ENCODE measurements at places on chromosomes 5 and 9.

DNA sequence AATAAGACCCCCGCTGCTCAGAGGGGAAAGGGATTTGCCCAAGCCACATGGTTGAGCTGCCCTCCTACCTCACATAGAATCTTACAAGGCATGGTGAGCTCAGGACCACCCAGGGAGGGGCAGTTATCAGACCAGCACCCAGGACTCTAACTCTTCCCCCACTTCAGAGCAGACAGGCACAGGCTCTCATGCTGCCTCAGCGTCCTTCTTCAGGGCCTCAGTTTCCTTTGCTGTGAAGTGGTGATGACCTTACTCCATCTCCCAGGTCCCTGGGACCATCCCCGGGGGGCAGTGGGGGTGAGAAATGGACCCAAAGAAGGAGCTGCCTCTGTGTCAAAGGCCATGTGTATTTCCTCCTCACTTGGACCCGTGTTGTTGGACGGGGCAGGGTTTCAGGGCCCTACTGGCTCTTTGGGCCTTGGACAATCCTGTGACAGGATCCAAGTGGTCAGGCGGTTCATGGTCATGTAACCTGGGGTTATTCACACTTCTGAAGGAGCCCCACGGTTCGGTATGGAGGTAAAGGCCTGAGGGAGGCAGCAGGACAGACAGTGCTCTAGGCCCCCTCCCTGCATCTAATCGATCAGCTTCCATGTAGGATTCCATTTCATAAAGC lies 31.7 kb upstream of the CSF1R start:
- DNase-seq: no peak

- DNase-seq: no peak
These were observed 70.1 kb upstream of the STARD4 start for GRCh38 chr5:111582451-111582850.

DNA sequence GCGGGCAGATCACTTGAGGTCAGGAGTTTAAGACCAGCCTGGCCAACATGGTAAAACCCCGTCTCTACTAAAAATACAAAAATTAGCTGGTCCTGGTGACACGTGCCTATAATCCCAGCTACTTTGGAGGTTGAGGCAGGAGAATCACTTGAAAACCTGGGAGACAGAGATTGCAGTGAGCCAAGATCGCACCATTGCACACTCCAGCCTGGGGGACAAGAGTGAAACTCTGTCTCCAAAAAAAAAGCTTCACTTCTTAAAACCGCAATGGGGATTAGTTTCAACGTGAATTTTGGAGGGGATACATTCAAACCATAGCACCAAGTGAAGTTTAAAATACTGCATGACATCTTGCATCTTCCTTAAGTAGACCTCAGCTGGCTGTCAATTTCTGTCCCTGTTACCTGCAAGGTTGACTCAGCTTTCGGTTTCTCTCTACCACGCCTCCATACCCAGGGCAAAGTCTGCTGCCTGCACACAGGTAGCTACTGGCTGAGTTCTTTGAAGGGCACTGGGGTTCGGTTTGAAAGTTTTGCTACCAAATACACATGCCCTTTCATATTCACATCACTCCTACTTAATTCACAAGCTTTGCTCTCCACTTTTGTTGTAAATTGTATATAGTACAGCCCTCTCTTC lies 69.3 kb downstream of the KIAA1958 start:
- DNase-seq: no peak

DNA sequence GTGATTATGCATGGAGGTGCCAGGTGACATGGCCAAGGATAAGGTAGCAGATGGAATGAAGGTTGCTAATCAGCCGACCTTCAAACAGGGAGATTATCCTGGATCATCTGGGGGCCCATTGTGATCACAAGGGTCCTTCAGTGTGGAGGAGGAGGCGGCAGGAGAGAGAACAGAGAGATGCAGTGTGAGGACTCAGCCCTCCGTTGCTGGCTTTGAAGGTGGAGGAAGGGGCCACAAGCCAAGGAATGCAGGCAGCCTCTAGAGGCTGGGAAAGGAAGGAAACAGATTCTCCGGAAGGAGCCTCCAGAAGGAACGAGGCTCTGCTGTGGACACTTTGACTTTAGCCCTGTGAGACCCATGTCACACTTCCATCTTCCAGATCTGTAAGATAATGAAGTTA lies 27.4 kb upstream of the EEIG1 start:
- DNase-seq: no peak

- DNase-seq: peak; percentile 59
These were observed 9.3 kb downstream of the OBP2B start for GRCh38 chr9:133199648-133200321.

DNA sequence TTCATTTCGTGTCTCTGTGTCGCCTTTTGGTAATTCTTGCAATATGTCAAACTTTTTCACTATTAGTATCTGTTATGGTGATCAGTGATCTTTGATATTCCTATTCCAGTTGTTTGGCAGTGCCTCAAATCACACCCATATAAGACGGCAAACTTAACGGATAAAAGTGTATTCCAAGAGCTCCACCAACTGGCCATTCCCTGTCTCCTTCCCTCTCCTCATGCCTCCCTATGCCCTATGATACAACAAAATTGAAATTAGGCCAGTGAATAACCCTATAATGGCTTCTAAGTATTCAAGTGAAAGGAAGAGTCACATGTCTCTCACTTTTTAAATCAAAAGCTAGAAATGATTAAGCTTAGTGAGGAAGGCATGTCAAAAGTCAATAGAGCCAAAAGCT lies 74.8 kb downstream of the CDK5RAP2 start:
- DNase-seq: no peak

Data from activated CD4-positive, alpha-beta T cell treated with anti-CD3 and anti-CD28 coated beads, Interleukin-2, amount 10 ng/mL, durations not matched to agents 7 days and 5 days (primary cell).